ENCODE measurements at places on chromosomes 7 and 10. TPM values are rescaled to one million over a fixed set of nuclear protein-coding genes. Genes with fewer than 3 reads are reported as not detected.

GRCh38 chr10:31424473-31424872 is 105.5 kb downstream of the ZEB1 start:
- no peak overlapping the region for H3K27ac ChIP-seq
- DNase-seq: no peak
- H3K4me1 ChIP-seq: no peaks in the 10 kb centered on the region
- no peaks in the 10 kb centered on the region for H3K36me3 ChIP-seq
- no peaks in the 10 kb centered on the region for H3K27me3 ChIP-seq

DNA sequence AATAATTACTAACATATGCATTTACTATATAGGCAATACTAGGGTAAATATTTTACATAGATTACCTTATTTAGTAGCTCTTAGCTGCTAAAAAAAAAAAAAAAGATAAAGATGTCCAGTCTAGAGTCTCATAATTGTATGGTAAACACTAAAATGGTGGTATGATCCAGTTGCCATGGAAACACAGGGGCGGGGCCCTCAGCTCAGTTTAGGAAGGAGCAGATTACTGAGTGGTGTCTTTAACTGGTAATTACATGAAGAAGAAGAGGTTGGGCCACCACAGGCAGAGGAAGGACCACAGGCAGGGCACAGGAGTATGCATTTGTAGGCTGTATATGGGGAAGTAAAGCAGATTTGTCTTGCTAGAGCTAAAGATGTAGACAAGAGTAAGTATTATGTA is 43.7 kb downstream of the ITGB8 start:
- no peaks in the 10 kb centered on the region for H3K4me1 ChIP-seq
- DNase-seq: no peak
- H3K36me3 ChIP-seq: no peaks in the 10 kb centered on the region
- H3K4me3 ChIP-seq: no peak overlapping the region
- no peak overlapping the region for H3K27ac ChIP-seq
- H3K27me3 ChIP-seq: no peaks in the 10 kb centered on the region

Gene SPDYE9
- total RNA-seq: not detected

GRCh38 chr7:129311429-129311828 is 86.6 kb downstream of the AHCYL2 start:
- no peak for DNase-seq
- H3K27me3 ChIP-seq: no peaks in the 10 kb centered on the region
- H3K4me3 ChIP-seq: no peak overlapping the region
- H3K27ac ChIP-seq: no peak overlapping the region

- DNase-seq: no peak
- no peak overlapping the region for H3K4me3 ChIP-seq
- no peaks in the 10 kb centered on the region for H3K36me3 ChIP-seq
- peaks cover 11% of the 10 kb centered on the region for H3K4me1 ChIP-seq
- H3K27ac ChIP-seq: no peak overlapping the region
- no peaks in the 10 kb centered on the region for H3K27me3 ChIP-seq
These were observed 43.2 kb downstream of the IKZF1 start for GRCh38 chr7:50347693-50348092.

Gene HACD1
- total RNA-seq: 14.1 TPM

- no peaks in the 10 kb centered on the region for H3K27me3 ChIP-seq
- peak overlapping the region; percentile 12 for H3K27ac ChIP-seq
- H3K4me3 ChIP-seq: no peak overlapping the region
- H3K4me1 ChIP-seq: peaks cover 15% of the 10 kb centered on the region
- H3K36me3 ChIP-seq: no peaks in the 10 kb centered on the region
These were observed 80.9 kb downstream of the NT5C2 start for GRCh38 chr10:103111918-103112877.

- H3K36me3 ChIP-seq: no peaks in the 10 kb centered on the region
- no peaks in the 10 kb centered on the region for H3K4me1 ChIP-seq
- DNase-seq: no peak
- H3K4me3 ChIP-seq: no peak overlapping the region
- no peak overlapping the region for H3K27ac ChIP-seq
These were observed 595.5 kb downstream of the INHBA start for GRCh38 chr7:41107330-41107937.

Gene ITPRID1
- 0.21 TPM for total RNA-seq

DNA sequence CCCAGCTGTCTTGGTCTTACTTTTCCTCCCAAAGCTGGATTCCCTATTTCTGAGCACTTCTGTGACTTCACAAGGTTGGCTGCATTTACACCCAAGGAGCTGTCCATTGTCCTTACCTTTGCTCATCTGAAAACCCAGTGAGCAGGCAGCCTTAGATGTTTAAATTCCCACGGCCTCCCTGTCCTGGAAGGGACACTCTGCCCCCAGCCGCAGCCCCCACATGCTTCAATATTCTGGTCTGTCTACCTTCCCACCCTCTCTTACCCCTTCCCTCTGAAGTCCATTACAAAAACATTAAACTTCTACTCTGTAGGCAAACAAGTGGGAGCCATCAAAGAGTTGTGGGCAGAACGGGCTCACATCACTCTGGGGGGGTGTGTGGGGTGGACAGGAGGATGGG is 73.8 kb upstream of the EFCAB10 start:
- peaks cover 56% of the 10 kb centered on the region for H3K4me1 ChIP-seq
- H3K36me3 ChIP-seq: peaks cover 25% of the 10 kb centered on the region
- no peaks in the 10 kb centered on the region for H3K27me3 ChIP-seq
- no peak for DNase-seq

GRCh38 chr7:47514818-47515217 is 67.1 kb downstream of the TNS3 start:
- H3K36me3 ChIP-seq: no peaks in the 10 kb centered on the region
- DNase-seq: no peak
- H3K27ac ChIP-seq: no peak overlapping the region
- no peaks in the 10 kb centered on the region for H3K27me3 ChIP-seq
- H3K4me3 ChIP-seq: no peak overlapping the region
- H3K4me1 ChIP-seq: no peaks in the 10 kb centered on the region

Data from A673 (cell line).